Activated CD4-positive, alpha-beta memory T cell treated with anti-CD3 and anti-CD28 coated beads for 36 hours (primary cell): ENCODE measurements at places on chromosomes 1 and 21.

DNA sequence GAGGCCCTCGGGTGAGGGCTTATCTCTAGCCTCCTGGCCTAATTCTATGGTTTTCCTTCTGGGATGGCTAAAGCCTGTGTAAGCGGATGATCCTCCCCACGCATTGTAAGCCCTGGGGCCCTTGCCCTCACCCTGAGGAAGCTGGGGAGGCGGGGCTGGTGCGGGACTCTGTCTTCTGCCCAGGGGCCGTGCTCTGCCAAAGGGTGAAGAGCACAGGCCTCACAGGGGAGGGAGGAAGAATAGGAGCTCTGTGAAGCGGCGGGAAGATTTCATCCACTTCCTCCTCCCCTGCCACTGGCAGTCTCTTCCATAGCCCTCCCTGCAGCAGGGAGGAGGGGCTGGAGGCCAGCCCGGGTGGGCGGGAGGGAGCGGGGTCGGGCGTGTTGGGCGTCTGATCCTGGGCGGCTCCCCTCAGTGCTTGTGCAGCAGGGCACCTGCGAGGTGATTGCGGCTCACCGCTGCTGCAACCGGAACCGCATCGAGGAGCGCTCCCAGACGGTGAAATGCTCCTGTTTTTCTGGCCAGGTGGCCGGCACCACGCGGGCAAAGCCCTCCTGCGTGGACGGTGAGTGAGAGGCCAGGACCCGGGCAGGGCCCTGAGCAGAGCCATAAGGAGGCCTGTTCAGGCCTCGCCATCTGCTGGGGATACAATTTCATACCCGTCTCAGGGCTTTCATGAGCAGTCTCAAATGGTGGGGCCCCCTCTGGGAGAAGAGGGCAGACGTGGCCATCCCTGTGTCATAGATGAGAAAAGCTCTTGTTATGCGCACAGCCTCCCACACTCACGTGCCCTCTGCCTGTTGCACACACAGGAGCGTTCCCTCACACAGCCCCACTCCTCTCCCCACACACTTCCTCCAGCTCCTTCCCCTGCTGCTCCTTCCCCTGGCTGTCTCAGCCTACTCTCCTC lies 7.7 kb upstream of the PPM1J start:
- H3K4me1 ChIP-seq: peaks cover 13% of the 10 kb centered on the region
- H3K36me3 ChIP-seq: no peaks in the 10 kb centered on the region
- no peak overlapping the region for H3K27ac ChIP-seq

DNA sequence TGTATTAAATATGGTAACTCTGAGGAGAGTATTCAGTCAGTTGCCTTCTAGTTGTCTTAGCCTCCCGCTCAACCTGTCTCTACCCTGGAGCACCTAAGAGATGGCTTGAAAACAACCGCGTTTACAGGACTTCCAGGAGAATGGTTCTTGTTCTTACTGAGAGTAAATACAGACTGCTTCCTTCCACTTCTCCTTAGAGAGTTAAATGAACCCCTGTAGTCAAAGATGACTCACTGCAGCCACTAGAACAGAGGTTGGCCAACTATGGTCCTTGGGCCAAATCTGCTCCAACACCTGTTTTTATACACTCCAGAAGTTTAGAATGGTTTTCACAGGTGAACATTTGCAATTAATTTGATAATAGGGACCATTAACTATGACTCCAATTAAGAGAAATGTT lies 60.1 kb upstream of the ASB17 start:
- DNase-seq: no peak

DNA sequence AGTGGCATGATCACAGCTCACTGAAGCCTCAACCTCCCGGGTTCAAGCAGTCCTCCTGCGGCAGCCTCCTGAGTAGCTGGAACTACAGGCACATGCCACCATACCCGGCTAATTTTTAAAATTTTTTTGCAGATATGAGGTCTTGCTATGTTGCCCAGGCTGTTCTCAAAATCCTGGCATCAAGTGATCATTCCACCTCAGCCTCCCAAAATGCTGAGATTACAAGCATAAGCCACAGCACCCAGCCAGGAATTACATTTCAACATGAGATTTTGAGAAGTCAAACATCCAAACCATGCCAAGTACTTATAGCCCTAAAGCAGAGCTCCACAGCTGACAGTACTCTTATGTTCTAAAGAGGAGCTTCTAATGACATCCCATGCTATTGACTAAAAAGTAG lies 200.1 kb downstream of the FCRL5 start:
- peaks cover 13% of the 10 kb centered on the region for H3K27me3 ChIP-seq
- no peak overlapping the region for H3K4me3 ChIP-seq
- H3K27ac ChIP-seq: no peak overlapping the region

DNA sequence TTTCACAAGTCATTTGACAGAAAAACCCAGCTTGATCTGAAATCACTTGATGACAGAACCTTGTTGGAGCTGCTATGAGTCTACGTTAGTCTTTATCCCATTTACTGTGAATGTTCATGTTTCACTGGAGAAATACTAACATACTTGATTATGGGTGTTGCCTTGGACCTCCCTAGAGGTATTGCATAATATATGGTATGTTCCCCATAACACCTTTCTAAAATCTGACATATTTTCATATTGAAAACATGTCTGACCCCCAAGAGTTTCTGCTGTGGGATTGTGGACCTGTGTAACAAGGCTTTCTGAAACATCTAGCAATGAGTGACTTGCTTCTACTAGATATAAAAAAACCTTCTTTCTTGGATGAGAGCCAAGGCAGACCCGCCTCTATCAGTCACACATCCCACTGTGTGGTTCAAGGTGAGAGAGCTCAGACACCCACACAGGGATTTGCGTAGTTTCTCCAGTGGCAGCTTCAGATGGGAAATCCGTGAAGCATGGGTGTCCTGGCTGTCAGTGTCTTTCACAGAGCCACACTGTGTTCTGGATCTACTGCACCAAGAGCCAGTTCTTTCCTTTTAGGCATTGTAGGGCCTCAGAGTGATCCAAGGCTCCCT lies 4.6 kb downstream of the NENF start:
- H3K4me1 ChIP-seq: peaks cover 20% of the 10 kb centered on the region
- H3K27ac ChIP-seq: no peak overlapping the region
- peak; percentile 20 for DNase-seq
- no peak overlapping the region for H3K4me3 ChIP-seq
- H3K36me3 ChIP-seq: no peaks in the 10 kb centered on the region
- no peaks in the 10 kb centered on the region for H3K27me3 ChIP-seq

DNA sequence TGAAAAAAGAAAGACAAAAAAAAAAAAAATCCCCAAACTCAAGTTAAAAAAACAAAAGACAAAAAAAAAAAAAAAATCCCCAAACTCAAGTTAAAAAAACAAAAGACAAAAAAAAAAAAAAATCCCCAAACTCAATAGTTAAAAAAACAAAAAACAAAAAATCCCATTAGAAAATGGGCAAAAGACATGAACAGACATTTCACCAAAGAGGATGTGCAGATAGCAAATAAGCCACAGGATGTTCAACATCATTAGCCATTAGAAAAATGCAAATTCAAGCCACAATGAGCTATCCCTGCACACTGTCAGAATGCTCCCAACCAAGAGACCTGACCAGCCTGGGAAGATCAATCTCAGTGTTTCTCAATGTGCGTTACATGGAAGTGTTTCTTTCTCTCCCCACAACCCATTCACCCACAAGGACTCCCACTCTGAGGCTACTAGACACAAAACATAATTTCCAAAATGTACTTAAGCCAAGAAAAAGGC lies 33.9 kb downstream of the MRAP start:
- no peak overlapping the region for H3K27ac ChIP-seq
- no peak overlapping the region for H3K4me3 ChIP-seq
- H3K27me3 ChIP-seq: no peaks in the 10 kb centered on the region

GRCh38 chr1:180973369-180973768 lies 49.3 kb downstream of the STX6 start:
- H3K27ac ChIP-seq: no peak overlapping the region
- peaks cover 55% of the 10 kb centered on the region for H3K36me3 ChIP-seq

DNA sequence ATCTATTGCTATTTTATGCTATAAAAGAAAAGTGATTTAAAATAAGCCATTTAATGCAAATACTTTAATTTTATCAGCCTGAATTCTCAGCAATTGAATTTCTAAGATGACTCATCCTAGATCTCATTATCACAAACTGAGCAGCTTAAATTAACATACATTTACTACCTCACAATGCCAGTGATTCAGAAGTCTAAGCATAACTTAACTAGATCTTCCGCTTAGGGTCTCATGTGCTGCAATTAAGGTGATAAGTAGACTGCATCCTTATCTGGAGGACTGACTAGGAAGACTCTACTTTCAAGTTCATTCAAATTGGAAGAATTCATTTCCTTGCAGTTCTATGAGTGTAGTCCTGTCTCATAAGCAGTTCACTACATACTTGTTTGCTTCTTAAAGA lies 286.6 kb downstream of the COL11A1 start:
- no peaks in the 10 kb centered on the region for H3K27me3 ChIP-seq
- no peak for DNase-seq
- no peak overlapping the region for H3K4me3 ChIP-seq

GRCh38 chr1:50271968-50272578 lies 151.2 kb downstream of the DMRTA2 start:
- H3K4me1 ChIP-seq: no peaks in the 10 kb centered on the region
- H3K27ac ChIP-seq: no peak overlapping the region
- H3K27me3 ChIP-seq: peaks cover 4% of the 10 kb centered on the region
- no peaks in the 10 kb centered on the region for H3K36me3 ChIP-seq
